Germinal center (tissue), 1 donor: ENCODE measurements at places on chromosomes 2 and 18.

DNA sequence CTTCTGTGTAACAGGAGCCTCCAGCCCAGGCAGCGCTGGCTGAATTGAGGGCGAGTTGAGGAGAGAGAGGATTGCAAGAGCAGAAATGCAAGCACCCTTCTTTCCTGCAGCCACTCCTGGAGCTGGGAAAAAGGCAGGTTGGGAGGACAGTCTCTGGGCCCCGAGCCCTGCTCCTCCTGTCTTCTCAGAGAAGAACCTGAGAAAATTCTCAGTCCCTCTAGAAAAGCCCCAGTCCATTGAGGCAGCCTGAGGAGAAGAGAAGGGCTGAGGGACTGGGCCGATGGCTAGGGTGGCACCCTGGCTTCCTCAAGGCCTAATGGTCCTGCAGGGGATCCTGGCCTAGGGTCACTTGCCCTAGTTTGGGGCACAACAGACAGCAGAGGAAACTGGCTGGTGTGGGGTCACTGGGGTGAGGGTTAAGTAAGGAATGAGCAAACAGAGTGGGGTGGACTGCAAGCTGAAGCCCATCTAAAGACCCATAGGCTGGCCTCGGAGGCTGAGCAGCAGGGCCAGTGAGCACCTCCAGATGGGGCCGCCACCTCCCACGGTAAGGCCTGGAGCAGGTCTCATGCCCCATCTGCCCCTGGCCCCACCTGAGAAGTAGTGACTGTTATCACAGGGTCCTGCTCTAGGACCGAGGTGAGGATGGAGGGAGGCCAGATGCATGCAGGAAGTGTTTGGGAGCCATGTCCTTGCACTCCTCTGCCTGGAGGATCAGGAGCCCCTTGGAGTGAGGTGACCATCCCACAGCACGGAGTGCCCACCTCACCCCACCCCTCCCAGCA, 12.4 kb downstream of the CIB4 start:
- no peak for DNase-seq

- no peak for DNase-seq
These were observed 27.8 kb downstream of the MEX3C start for GRCh38 chr18:51169731-51170130.

GRCh38 chr2:173696274-173696673, 268.9 kb downstream of the SP3 start:
- DNase-seq = no peak

DNA sequence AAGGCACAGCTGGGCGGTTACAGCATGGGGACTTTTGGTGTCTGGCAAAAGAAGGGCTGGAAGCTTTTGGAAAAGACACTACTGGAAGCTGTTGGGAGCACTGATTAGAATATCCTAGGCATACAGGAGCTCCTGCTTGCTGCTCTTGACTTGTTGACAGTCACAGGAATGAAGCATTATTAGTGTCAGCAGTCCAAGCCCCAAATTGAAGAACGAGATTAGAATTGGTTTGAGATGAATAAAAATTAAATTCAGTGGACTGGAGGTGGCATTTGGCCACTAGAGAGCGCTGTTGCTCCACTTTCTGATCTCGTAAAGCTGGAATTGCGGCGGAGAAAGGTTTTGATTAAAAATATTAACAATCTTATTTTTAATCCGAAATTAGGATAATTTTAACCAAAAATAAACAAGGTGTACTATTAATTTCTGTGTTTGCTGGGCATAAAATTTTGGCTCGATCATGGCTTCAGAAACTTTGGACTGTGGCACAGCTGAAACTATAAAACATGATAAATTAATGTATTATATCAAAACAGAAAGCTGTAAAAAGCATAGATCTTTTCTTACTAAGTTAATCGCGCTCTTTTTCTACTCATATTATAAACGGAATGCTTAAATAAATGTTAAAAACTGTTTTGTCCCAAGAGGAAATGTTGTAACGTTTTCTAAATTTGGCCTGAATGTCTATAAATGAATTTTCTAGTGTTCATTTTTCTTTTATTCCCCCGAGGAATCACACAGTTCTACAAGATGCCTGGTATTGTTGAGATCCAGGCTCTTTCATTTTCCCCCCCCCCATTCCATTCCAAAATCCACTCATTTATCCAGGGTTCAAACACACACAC, 2.4 kb upstream of the HOXD8 start:
- no peak for DNase-seq

- no peak for DNase-seq
These were observed 129.2 kb downstream of the IKZF2 start for GRCh38 chr2:213021971-213022899.

GRCh38 chr2:3539836-3540235, 18.3 kb downstream of the RNASEH1 start:
- DNase-seq = no peak

GRCh38 chr2:235004329-235004903, 52.6 kb downstream of the SH3BP4 start:
- no peak for DNase-seq

DNA sequence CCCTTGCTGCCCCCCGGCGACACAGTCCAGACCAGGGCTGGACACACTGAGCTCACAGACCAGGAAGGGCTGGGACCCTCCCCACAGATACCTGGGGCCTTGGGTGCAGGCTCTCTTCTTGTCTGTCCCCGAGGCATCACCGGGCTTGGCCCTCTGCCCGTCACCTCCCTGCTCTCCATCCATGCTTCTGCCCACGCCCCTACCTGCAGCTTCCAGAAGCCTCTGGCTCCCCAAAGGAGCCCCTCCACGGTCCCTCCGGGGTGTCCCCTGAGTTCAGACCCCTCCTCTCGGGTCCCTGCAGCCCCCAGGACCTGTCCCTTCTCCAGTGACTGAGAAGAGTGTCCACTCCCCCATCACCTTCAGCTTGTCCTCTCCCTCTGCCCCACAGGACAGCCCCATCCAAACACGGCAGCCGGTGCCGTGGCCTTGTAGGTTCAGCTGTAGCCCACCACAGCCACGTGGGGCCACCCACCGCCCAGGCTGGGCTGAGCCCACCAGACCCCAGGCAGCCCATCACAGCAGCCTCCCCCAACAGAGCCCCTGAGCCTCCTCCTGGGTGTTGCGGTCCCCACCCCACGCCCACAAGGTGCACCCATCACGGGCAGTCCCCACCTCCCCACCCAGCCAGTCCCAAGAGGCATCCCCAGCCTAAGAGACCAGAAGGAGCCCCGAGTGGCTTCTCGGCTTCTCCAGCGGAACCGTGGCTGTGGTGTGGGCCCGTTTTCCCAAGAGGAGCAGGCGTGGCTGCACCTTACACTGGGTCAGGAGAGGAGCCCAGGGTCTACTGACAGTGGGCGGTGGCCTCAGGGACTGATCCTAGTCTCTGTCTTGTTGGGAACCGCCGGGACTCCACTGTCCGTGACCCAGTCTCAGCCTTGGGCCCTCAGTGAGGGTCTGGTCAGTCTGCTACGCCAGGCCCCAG, 53.1 kb downstream of the RAMP1 start:
- DNase-seq = no peak

- no peak for DNase-seq
These were observed 54.5 kb downstream of the MBP start for GRCh38 chr18:77077941-77078689.

DNA sequence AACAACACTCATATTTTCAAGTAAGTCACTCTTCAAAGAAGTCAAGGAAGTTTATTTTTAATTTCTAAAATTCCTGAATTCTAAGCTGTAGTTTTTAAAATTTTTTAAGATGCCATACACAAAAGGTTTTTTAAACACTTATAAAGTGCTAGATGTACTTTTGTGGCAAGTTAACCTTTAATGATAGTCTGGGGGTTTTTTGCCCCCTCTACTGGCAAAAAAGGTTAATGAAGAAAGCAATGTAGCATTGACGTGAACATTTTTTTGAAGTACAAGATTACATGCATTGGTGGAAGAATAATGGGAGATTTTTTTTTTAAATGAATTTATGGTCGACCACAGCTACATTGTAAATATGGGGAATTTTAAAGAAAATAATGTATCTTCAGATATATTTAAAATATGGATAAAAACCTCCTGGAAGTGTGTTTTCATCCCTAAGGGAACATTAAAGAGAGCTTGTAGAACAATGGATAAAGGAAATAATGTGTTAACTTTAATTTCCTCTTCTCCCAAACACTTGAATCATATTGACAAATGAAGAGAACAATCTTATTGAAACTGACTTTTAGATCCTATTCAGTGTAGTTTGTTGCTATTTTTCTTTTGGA, 12.6 kb downstream of the ITPRID2 start:
- DNase-seq = peak; percentile 36

DNA sequence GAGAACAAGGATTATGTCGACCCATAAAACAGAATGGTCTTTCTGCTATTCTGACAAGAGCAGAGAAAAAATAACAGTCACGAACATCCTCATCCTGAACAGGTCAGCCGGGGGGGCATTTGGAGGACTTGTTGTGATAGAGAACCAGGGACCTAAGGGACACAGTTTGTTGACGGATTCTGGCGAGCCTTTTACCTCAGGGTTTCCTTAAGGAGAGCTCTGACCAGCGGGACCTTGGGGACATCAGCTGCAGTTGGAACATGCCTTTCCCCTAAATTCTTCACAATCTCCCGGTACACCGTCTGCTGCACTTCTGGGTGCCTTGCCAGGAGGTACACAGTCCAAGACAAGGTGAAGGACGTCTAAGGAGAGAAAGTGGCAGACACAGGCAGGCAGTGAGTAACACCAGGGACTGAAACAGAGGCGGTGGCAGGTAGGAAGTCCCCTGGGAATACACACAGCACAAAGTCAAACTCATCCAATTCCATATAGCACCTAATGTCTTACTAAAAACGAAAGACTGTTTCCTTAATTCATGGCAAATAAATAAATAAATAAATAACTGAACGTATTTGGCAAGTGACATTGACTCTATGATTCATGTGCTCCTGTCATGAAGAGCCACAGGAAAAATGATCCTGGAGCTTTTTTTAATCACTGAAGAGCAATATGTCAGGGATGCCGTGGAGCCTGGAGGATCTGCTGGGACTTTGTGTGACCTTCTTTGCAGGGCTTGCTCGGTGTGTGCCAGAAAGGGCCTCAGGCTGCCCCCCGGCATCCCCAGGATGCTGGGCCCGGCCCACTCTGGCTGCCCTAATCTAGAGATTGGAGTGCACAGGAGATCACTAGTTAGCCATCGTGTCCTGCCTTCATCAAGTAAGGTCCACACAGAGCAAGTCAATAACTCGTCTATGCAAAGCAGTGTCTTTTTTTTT, 24.7 kb downstream of the CYP27C1 start:
- no peak for DNase-seq

DNA sequence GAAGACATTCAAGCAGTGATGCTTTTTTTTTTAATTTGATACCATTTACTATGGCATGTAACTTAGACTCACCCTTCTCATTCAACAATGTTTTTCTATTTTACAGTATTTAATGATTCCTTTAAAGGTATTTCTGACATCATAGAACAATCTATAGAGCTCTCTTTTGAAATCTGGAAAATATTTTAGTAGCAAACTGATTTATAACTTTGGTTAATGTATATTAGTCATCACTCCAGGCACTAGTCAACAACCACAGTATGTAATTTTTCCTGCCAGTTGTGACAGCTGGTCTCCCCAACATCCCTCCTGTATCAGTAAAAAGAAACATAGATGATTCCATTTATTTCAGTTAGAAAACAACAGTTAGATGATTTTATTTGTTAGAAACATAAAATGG, 122.9 kb downstream of the LCLAT1 start:
- DNase-seq = no peak

GRCh38 chr2:216626168-216626874, 6.9 kb upstream of the IGFBP2 start:
- no peak for DNase-seq

DNA sequence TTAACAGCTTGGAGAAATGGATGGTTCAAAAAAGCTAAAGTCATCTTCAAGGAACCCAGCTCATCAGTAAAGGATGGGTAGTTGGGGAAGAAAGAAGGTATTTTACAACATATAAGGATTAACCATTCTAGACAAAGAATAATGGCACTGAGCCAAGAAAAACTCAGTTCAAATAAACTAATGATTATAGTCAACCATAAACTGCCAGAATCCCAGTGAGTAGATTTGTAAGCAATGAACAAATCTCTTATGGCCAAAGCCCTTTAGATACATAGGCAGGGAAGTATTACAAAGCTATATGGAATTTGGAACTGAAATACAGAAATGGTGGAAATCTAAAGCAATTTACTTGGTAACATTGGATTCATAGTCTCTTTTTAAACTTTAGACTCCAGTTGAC, 92.4 kb upstream of the ZFP36L2 start:
- no peak for DNase-seq

DNA sequence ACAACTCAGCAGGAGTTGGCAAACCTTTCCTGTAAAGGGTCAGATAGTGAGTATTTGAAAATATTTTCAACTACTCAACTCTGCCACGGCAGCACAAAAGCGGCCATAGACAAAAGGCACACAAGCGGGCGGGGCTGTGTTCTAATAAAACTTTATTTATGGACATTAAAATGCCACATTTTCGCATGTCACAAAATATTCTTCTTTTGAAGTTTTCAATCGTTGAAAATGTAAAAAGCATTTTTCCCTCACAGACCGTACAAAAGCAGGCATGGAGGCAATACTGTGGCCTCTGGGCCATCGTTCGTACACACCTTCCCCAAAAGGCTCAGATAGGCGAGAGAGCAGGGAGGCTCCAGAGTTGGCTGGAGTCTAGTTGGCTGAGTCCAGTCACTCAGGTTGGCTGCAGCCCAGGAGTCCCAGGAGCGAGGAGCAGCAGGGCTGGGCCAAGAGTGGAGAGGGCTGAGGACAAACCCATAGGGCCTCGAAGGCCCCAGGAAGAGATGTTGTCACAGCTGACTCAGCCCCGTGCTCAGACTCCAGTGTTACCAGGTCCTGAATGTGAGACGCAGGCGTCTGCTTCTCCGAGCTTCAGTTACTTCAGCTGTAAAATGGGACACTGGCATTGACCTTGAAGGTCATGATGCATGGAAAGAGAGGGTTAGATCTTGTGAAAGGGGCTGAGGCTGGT, 42.5 kb downstream of the SDC1 start:
- no peak for DNase-seq

- DNase-seq = peak; percentile 50
These were observed 184.7 kb downstream of the MREG start for GRCh38 chr2:215828528-215829184.

DNA sequence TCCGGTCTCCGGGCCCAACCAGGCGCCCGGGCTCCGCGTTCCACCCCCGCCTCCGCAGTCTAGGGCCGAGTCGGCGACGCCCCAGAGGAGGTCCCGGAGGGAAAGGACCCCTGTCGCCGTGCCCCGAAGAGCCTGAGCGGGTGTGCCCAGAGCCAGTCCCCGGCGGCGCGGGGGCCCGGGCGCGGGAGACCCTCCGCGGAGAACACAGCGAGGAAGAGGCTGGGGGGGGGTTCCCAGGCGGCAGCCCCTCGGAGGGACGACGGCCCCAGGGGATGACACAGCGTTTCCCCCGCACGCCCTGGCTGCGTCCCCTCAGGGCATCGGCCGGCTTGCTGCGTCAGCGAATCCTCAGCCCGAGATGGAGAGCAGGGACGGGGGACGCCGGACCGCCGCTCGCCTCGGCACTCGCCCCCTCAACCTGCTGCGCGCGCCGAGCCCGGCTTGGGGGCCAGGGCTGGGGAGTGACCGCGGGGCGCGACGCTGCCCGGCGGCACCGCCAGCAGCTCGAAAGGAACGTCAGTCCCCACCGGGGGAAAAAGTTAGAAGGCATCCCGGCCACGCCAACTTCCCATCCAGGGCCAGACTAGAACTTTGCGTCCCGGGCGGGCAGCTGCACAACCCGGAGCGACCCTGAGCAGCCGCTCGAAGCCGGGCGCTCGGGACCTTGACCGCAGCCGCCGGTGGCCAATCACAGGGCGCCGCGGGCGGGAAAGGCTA, 711 bp downstream of the SFXN5 start:
- DNase-seq = peak; percentile 46
